ENCODE measurements at places on chromosomes 2 and 18.

- no peak for DNase-seq
Observed at GRCh38 chr18:57333940-57334339, 18.4 kb upstream of the ST8SIA3 start.

DNA sequence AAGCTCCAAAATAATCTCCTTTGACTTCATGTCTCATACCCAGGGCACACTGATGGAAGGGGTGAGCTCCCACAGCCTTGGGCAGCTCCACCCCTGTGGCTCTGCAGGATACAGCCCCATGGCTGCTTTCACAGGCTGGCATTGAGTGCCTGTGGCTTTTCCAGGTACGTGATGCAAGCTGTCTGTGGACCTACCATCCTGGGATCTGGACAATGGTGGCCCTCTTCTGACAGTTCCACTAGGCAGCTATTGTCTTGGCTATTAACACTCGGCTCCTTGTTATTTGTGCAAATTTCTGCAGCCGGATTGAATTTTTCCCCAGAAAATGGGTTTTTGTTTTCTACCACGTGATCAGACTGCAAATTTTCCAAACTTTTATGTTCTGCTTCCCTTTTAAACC lies 634.2 kb downstream of the TSN start:
- no peak for DNase-seq

- DNase-seq = no peak
Observed at GRCh38 chr2:138428710-138429440, 72.7 kb upstream of the SPOPL start.

DNA sequence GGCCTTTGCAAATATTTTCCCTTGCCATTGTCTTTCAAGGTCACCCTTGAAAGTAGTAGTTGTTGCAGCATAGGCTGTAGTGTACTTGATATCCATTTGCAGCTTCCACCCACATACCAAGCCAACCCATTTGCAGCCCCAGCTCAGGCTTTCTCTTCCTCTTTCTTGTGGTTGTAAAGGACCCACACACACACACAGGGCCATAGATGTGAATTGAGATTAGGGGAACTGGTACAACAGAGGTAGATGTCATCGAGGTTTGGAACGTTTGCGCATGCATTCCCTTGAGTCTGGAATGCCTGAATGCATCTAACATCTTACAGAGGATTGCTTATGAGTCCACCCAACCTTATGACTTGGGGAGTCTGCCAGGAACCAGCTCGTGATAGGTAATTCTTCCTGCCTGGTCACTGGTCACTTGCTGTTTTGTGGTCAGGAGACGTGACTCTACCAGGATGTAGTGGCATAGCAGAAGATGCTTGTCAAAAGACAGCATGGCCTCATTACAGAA lies 91.9 kb downstream of the MRPS9 start:
- DNase-seq = no peak

GRCh38 chr2:84807063-84807485 lies 73.8 kb downstream of the TRABD2A start:
- DNase-seq = no peak

GRCh38 chr2:57313678-57314077 lies 732.9 kb upstream of the VRK2 start:
- DNase-seq = no peak

- DNase-seq = no peak
Observed at GRCh38 chr2:200962811-200963123, 693 bp downstream of the ORC2 start.

- no peak for DNase-seq
Observed at GRCh38 chr2:17177088-17177487, 341.2 kb downstream of the RAD51AP2 start.

- DNase-seq = no peak
Observed at GRCh38 chr2:218003981-218004419, 1.2 kb upstream of the TNS1 start.

- DNase-seq = no peak
Observed at GRCh38 chr2:17107871-17108270, 410.4 kb downstream of the RAD51AP2 start.

DNA sequence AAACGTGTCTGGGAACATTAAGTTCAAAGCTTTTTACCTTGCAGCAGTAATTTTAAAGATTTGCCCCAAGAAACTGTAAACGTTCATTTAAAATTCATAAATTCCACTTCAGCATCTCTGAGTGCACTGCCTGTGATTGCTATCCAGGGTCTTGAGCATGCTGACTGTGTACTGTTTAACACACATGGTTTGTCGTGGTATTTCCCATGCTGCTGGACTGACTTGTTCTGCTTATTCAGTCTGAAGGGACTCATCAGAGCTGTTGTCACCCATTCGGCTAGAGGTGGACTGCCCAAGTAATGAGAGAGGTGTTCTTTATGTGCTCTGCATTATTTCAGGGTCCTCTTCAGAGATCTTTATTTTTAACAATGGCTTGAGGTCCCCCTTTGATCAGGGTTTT lies 53.1 kb downstream of the RHBDD1 start:
- DNase-seq = no peak

GRCh38 chr2:23249348-23249747 lies 135.6 kb upstream of the KLHL29 start:
- no peak for DNase-seq

- DNase-seq = no peak
Observed at GRCh38 chr2:23497536-23497935, 112.6 kb downstream of the KLHL29 start.

DNA sequence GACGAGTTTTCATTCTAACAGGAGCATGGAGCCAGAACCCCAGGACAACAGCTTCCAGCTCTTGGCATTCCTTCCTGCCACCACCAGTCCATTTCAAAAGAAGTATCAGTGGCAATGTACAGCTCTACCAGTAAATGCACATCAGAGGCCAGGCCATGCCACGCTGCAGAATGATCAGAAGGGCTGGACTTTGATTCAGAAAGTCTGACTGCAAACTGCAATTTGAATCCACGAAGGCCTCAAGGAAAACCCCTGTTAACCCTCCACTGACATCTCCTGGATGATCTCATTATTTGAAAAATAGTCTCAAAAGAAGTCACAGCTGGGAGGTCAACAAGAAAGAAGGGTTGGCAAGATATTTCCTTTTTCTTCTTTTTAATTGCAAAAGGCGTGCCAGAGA lies 119.2 kb downstream of the MYO5B start:
- no peak for DNase-seq

DNA sequence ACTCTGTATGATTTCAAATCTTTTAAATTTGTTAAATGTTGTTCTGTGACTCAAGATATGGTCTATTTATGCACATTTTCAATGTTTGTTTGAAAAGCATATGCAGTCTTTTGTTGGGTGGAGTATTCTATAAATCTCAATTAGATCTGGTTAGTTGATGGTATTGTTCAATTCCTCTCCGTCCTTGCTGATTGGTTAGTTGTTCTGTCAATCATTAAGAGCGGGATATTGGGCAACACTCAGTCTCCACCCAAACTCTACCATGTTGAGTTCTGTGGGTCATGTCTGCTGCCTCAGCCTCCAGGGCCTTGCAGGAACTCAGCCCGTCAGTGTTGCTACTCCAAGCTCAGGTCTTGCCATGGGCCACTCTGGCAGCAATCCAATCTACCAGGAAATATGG lies 118.9 kb downstream of the VWA3B start:
- DNase-seq = no peak

DNA sequence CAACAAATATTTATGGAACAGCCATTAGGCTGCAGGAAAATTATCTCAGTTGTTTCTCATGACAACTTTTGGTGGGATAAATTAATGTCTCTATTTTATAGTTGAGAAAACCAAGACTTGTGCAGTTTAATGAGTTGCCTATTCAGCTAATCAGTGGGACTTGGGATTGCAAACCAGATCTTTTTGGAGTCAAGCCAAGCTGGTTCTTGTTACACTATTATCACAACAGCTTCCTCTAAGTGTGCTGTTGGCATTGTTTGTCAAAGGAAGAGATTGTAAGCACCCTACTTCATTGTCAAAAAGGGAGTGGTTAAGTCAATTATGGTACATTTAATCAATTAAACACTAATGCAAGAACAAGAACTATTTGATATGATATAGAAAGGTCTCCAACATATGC lies 119.2 kb downstream of the PAX3 start:
- DNase-seq = no peak

DNA sequence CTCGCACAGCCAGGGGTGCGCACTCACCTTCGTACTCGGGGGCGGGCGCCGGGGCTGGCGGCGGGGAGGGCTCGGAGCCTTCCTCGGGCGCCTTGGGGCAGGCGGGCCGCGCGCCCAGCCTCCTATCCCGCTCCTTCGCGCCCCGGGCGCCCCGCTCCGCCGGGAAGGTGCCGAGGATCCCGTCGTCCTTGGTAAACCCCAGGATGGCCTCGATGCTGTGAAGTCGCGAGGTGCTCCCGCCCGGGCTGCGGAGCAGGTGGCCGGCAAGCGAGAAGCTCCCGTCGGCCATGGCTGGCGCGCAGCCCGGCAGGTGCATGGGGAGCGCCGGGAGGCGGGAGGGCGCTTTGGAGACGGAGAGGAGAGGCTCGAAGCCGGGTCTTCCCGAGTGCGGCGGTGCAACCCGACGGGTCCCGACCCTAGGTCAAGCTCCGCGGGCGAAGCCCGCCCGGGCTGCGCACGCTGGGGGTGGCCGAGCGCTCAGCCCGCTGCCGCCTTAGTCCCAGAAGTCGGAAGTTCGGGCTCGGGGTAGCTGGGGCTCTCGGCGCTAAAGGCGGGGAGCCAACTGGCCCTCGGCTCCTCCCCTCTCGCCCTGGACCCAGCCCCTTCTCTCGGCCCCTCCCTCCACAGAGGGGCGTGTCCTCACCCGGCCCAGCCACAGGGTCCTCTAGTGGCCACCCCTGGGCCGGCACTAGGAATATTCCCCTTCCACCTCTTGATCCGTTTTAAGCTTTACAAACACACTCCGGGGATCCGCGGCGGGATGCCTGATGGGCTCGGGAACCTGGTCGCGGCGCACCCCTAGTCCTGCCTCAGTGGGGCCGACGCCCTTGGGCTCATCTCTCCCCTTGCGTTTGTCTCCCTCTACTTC lies at the start of gene RAX:
RAX (minus strand) TSS at position 564 of the 868 bp plus-strand sequence; CDS start at position 316, 248 bp downstream.
- no peak for DNase-seq

DNA sequence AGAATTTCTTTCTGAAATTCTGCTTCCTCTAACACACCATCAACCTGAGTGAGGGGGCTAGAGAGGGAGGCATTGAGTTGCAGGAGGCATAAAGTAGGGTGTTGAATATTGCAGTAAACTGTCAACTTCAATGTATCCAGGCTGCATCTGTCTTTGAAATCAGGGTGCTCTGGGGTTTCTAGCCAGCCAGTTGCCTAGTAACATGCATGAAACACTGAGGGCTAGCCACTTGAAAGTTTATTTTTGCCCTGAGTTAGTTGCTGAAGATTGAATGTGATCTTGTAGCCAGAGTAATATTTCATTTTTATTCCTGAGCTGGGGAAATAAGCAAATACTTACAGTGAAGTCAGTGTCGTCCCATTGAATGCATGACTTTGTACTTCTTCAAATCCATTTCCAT lies 41.9 kb downstream of the LHCGR start:
- no peak for DNase-seq

DNA sequence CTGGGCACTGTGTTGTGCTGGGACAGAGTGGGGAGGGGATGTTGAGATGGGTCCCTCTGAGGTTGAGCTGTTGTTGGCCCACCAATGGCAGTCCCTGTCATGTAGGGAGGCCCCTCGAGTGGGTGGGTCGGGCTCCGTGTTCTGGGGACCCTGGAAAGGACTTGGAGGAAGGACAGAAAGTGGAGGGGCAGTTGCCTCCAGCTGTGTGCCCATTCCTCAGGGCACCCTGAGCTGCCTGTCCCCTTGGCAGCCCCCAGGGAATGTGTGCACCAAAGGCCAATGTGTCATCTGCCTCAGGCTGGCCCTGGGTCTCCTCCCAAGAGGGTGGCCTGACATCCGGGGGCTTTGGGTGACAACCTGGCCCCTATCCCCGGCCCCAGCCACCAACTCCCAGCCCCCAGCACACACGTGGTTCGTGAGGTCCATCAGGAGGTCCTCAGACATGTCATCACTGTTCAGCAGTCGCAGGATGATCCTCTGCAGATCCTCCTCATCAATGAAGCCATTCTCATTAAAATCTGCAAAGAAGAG lies 57.7 kb downstream of the CIB4 start:
- no peak for DNase-seq

- no peak for DNase-seq
Observed at GRCh38 chr2:64731746-64732145, 78.0 kb upstream of the SERTAD2 start.

DNA sequence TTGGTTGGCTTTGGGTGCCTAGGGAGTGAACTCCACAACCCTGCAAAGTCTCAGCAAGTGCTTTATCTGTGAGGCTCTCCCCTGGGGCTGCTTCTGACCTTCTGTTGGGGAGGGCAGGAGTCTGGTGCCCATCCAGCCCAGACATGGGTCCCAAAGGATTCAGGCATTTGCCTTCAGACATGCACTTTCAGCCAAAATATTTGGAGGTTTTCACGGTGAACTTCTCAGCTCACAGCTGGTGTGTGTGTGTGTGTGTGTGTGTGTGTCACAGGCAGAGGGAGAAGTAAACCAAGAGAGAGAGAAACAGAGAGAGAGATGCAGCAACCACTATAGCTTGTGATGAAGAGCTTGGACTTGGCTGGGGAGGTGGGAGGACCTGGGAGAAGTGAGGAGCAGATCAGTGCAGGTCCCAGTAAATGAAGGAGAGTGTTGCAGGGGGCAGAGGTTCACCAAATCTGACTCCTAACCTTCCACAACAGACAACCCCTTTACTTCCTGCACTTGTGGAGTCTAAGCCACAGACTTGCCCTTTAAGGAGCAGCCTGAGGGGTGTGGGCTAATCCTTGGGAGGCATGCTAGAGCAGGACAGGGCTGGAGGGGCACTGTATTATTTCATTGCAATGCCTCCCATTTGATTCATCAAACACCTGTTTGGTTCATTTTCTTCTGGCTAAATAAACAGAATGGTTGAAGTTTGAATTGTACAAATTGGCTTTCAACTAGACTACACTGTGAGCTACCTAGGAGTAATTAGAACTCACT lies 14.1 kb downstream of the SLC9A4 start:
- DNase-seq = no peak

- DNase-seq = no peak
Observed at GRCh38 chr2:231914077-231914690, 12.0 kb downstream of the NPPC start.

GRCh38 chr2:215677481-215677880 lies 241.6 kb upstream of the FN1 start:
- no peak for DNase-seq

GRCh38 chr2:113755835-113756354 lies 547 bp downstream of the SLC35F5 start:
- peak; percentile 47 for DNase-seq

- DNase-seq = no peak
Observed at GRCh38 chr2:198731842-198732399, 725.8 kb downstream of the SATB2 start.

DNA sequence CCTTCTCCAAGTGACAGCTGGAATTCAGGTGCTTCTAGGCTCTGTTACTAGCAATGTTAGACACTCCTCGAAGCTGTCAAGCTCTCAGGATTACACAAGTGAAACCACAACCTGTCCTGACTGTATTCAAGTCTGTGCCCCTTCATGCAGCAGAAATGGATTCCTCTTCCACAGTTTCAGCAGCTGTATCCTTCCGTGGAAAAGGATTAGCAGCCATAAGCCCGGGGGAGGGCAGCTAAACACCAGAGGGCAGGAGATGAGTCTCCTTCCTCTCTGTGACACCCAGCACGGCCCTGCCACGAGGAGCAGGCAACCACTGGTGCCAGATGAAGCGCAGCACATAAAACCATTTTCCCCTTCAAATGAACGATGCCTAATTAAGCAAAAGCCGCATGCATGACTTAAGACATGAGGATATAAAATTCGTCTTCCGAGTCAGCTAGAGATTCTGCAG lies 1.2 kb downstream of the ST3GAL5 start:
- peak; percentile 62 for DNase-seq

All from CD8-positive, alpha-beta T cell (primary cell).